CD4-positive, alpha-beta T cell treated with Interleukin-15 for 1 hour (primary cell): ENCODE measurements at places on chromosomes 16 and 17.
A peak's percentile ranks its signal among the peaks of the same experiment; 100 is the strongest.

- DNase-seq, result no peak
These were observed 113.5 kb downstream of the CLEC16A start for GRCh38 chr16:11057711-11058345.

DNA sequence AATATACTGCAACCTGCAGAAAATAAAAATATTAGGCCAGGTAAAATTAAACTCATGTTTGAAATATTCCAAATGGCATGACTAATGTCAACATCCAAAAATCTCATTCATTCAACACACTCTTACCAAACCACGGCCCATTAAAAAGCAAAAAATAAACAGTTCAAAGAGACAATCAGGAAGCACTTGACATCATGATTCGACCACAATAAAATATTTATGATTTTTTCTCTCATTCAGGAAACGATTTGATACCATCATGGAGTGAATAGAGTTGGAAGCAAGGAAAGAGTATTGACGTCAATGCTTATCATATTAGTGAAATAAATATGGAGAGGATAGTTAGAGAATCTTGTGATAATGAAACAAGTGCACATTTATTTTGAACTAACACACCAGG, 354.1 kb downstream of the KCNJ2 start:
- no peak for DNase-seq

DNA sequence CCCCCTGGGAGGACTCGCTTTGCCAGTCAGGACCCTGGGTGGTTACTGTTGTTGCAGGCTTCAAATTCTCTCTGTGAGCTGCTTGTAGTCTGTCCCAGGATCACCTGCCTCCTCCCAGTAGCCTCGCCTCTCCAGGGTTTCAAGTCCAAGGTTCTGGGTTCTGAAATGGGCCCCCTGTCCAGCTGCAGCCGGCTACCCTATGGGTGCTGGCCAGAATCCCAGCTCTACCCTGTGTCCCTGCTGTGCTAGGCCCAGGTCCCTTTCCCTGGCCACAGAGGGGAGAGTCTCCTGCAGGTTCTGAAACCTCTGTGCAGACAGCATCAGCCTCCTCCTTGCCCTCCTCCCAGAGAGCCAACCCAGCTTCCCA, 21.4 kb downstream of the UNC13D start:
- DNase-seq, result no peak

GRCh38 chr17:79974566-79975497, 60.8 kb downstream of the TBC1D16 start:
- DNase-seq, result no peak

DNA sequence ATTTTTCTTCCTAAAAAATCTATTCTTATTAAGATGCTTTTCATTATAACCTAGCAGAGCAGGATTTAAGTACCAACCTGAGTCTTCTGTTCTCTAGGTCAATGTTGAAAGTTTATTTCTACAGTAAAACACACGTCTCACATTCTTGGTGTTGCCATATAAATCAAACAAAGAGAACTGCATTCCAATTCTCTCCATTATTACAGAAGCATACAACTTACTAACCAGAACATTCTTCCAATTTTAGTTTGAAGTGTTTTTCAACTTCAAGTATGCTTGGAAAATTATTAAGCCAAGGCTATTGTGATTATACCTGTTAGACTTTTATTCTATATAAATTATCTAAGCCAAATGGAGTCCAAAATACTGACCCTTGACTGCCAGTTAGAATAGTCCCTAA, 110.4 kb upstream of the PMFBP1 start:
- no peak for DNase-seq

DNA sequence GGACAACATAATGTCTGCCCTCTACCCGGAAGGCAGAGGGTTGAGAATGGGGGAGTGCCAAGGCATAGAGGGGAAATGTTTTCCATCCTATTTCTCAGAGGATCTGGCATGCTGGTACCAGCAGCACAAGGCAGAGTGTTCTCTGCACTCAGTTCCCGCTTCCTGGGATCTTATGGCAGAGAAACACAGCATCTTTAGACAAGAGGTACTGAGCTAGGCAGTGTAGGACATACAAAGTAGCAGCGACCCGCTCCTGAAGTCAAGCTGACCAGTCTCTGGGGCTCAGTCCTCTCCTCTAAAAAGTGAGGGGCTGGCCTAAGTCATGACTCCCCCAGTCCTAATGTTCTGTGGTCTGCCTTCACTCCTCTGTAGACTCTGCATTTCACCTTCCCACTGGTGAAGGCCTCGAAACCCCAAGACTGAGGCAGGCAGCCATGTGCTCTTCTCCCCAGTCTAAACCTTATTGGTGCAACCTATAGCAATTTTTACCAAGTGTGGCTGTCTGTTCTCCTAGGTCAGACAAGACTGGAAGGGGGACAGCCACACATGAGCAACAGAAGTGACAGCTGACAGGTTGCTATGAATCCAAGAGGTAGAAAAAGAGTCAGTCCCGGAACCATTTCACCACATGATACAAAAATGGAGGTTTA, 11.3 kb upstream of the TSPOAP1 start:
- no peak for DNase-seq

- DNase-seq, result no peak
These were observed 480 bp downstream of the MRPS7 start for GRCh38 chr17:75262112-75262606.

DNA sequence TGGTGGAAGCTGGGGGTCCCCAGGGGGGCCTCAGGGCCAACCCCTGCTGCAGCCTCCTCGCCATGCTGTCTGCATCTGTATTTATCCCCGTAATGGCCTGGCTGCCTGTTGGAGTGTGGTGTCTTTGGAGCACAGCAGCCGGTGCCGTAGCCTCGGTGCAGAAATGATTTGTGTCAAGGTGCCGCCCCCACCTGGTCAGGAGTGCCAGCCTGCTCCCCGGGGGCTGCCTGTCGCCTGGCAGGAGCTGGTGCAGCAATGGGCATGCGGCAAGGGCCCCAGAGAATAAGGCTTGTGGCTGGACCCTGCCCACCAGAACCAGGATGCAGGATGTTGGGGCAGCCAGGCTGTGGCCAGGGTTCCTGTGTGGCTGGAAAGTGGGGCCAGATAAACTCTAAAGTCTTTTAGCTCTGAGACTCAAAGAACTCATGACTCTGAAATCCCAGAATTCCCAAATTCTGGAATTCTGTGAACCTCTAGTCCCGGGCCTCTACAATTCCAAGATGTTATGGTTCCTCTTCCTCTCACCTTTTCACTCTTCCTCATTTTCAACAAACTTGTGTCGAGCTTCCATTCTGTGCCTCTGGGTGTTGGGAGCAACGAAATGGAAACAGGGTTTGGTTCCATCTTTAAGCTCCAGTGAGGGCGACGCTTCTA, 5.9 kb downstream of the CPNE2 start:
- DNase-seq, result no peak

DNA sequence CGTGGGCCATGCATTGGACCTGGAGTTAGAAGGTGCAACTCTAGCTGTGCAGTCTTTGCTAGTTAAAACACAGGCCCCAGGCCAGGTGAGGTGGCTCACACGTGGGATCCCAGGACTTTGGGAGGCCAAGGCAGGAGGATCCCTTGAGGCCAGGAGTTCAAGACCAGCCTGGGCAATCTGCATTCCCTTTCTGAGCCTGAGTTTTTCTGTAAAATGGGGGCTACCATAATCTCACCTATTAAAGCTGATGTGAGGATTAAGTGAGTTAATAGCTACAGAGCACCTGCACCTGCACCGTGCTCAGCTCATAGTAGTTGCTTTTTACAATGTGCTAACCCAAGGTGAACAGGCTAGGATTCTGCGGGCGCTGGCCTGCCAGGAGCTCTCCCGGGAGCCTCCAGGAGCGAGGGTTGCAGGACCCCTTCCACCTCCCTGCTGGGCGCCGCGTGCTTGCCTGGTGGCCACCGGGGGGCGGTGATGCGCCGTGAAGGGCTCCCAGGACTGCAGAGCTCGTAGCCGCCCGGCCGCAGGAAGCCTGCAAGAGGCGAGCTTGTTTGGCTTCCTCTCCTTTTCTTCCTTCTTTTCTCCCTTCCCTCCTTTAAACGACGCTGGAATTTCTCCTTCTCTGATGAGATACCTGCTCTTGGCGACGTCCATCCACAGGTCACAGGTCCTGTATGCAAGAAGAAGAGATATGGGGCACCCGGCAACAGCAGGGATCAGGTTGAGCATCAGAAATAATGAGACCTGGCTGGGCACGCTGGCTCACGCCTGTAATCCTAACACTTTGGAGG, 51.3 kb downstream of the ZFP90 start:
- peak; percentile 39 for DNase-seq
